ENCODE measurements at places on chromosomes 4 and X.

DNA sequence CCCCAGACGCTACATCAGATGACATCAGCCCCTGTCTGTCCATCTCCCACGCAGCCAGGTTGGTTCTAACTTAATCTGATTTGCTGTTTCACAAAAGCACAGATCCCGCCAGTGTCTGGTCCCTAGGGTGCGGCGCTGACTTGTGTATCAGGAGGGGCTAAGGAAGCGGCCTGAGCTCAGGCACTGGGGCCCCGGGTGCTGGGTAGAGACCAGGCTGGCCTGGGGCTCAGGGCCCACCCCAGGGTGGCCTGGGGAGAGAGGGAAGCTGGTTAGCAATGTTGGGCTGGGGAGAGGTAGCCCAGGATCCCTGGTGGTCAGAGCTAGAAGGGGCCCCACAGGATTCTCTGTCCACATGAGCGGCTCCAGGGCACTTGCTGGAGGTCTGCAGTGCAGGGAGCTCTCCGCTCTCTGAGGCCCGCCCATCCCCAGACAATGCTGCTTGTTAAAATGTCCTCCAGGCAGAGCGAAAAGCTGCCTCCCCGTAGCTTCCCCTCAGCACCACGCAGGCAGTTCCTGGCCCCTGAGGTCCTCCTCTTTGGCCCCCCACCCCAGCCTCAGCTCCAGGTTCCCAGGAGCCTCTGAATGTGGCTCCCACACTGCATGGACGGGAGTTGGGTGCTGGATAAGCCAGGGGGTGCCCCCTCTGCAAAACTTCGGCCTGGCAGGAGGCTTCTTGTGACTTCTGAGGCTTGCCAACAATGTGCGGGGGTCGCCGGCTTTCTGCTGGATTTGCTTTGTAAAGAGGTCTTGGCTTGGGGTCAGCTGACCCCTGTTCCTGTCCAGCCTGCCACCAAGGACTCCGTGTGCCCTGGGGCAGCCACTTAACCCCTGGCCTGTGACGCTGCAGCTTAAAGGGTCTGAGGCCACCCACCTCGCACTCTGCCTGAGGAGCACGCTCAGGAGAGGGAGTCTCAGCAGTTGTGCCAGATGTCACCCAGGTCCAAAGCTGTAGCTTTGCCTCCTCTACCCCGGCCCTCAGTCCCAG, 112.9 kb downstream of the CPZ start:
- DNase-seq = no peak

DNA sequence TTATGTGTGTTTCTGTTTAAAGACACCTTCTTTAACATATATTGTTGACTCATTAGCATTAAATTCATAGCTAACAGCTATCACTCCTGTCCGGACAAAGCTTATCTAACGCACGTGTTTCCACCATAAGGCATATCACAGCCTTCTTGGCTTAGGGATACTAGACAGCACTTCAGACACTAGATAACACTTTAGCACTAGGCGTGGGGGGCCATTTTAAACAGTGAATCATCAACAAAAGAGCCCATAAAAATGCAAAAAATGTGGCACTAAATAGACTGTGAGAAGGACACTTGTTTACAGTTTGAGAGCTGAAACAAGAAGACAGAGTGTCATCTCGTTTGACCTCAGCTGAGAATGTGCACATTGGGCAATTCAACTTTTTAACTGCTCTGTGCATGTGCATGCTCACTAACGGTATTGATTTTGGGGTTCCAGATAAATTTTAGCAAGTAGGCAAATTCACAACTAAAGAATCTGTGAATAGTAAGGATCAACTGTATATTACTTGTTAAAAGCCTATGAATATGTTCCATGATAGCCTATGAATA, 58.9 kb upstream of the RAI2 start:
- no peak for DNase-seq

DNA sequence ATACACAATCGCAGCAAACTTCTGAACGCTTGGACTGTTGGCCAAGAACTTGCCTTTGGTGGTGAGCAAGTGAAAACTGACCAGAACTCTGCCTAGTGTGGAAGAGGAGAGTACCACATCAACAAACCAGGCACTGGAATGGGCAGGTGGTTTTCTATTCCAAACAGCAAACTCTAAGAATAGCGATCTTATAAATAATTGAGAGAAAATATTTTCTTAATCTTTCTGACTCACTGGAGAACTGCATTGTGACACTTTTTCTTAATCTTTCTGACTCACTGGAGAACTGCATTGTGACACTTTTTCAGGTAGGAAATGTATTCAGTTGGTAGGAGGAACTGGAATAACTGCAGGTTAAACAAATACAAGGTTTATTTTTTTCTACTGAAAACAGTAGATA, 57.0 kb upstream of the SORBS2 start:
- no peak for DNase-seq

GRCh38 chr4:973431-974397, at the start of gene DGKQ:
Gene DGKQ (minus strand): TSS chr4:973569. CDS start chr4:973482, 87 bp downstream.
- peak; percentile 65 for DNase-seq

DNA sequence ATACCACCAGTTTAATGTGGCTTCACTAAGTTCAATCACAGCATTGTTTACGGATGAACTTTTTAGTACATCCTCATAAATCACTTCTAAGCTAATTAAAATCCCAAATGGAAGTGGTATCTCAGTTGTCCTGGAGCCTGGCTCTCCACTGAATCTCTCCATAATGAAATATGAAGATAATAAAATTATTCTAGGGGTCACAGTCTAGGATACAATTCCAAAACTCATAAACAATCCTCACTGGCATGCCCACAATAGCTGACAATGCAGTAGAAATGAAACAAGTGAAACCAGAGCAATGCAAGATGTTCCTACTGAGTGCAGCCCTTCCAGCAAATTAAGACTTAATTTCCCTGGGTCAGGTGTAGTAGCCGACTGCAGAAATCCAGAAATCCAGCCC, 47.3 kb upstream of the FAM9B start:
- DNase-seq = no peak

DNA sequence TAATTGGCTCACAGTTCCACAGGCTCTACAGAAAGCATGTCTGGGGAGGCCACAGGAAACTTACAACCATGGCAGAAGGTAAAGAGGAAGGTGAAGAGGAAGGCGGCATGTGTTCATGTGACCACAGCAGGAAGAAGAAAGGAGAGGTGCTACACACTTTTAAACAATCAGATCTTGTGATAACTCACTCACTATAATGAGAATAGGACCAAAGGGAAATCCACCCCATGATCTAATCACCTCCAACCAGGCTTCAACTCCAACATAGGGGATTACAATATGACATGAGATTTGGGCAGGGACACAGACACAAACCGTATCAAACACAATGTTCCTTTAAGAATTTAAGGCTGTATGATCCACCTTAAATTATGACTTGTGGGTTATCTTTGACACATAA, 10.5 kb upstream of the PGM2 start:
- no peak for DNase-seq

- DNase-seq = peak; percentile 57
These were observed 48.0 kb downstream of the MAGEA9 start for GRCh38 chrX:149829751-149830191.

GRCh38 chrX:30005813-30006212, 209.6 kb upstream of the MAGEB2 start:
- no peak for DNase-seq

DNA sequence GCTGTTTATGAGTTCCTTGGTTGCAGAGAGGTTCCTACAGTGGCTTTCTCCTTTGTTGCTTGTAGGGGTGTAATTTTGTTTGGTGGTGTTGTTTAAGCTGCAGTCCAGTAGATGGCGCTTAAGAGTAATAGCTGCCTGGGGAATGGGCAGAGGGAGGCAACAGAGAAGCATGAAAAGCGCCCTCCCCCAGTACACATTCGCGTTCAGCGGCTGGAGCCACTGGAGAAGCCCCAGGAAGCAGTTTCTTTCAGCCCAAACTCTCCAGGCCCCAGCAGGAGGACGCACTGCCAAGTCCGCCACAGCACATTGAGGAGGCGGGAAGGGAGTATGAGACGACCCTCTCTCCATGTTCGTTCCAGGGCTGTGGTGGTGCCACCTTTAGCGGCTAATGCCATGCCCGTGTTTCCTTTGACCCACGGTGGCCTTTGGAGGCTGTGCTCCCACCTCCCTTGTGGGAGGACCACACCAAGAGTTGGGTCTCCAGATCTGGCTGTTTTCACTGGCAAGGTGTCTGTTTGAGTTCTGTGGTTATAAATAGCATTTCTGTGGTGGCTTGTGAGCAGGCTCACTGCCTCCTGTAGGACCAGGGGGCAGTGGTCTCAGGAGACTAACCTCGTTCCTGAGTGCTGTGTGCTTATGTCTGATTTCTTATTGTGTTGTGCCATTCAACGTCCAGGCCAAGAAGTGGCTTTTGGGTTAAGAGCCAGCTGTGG, 252.3 kb downstream of the ARHGAP10 start:
- peak; percentile 50 for DNase-seq

GRCh38 chrX:54089191-54089590, 44.9 kb upstream of the PHF8 start:
- no peak for DNase-seq

DNA sequence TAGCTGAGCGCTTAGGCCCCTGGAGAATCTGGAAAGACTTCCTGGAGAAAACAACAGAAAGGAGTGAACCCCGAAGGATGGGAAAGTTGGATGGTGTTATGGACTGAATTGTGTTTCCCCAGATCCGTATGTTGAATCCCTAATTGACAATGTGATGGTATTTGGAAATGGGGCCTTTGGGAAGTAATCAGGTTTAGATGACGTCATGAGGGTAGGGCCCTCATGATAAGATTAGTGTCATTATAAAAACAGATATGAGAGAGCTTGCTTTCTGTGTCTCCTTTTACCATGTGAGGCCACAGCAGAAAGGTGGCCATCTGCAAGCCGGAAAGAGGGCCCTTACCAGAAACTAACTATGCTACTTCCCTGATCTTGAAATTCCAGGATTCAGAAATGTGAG, 159.5 kb downstream of the QDPR start:
- DNase-seq = no peak

- DNase-seq = no peak
These were observed 304.9 kb upstream of the KLF3 start for GRCh38 chr4:38359113-38359512.

- DNase-seq = no peak
These were observed 2.9 kb downstream of the GNRHR start for GRCh38 chr4:67751260-67751659.

GRCh38 chr4:129167640-129168260, 71.8 kb downstream of the C4orf33 start:
- DNase-seq = no peak

- DNase-seq = peak; percentile 92
These were observed 236.7 kb downstream of the FRAS1 start for GRCh38 chr4:78293821-78294301.

GRCh38 chr4:35760807-35761206, 483.5 kb downstream of the ARAP2 start:
- DNase-seq = no peak

GRCh38 chrX:120668357-120668756, 38.5 kb upstream of the C1GALT1C1 start:
- no peak for DNase-seq

GRCh38 chr4:159103384-159103990, 608 bp downstream of the RAPGEF2 start:
- peak; percentile 68 for DNase-seq

DNA sequence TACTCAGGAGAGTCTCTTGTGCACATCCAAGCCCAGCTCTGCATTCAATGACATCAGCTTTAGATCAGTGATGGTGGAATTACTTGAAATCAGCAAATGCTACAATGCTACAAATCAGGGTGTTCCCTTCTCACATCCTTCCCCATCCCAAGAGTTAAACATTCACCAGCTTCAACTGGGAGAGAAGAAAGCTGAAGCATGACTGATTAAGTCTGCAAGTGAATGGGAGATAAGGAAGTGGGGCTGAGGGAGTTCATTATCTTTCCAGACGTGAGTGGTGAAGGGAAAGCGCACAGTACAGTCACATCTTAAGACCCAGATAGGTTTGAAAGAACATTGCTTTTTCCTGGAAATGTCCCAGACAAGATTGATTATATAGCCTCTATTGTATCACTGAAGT, 26.2 kb upstream of the MAP9 start:
- DNase-seq = no peak

DNA sequence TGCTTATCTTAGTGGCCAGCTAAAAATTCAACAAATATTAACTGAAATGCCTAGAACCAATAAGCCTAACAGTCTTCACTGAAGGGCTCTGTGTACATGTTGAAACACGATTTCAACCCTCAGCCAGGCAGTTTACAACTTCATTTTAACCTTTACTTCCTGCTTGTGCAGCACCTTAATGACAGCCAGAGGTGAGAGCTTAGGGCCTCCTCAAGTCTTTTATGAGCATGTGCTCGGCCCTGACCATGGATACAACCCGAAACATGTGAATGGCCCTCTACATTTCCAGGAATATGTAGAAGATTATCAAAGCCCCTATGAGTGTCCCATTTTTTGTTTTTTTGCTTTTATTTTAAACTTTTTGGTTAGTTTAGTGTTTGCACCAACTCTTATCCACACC, 88.3 kb downstream of the MSN start:
- no peak for DNase-seq

DNA sequence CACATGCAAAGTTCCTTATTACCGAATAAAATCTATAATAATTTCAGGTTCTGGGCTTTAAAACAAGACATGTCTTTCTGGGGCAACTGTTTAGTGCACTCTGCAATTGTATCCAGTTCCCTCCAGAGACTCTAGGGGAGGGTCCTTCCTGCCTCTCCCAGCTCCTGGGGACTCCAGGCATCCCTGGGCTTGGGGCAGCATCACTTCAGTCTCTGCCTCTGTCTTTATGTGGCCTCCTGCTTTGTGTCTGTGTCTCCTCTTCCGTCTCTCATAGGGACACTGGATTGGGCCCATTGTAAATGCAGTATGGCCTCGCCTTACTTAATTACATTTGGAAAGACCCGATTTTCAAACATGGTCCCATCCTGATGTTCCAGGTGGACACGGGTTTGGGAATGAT, 10.9 kb upstream of the ASMTL start:
- DNase-seq = no peak

DNA sequence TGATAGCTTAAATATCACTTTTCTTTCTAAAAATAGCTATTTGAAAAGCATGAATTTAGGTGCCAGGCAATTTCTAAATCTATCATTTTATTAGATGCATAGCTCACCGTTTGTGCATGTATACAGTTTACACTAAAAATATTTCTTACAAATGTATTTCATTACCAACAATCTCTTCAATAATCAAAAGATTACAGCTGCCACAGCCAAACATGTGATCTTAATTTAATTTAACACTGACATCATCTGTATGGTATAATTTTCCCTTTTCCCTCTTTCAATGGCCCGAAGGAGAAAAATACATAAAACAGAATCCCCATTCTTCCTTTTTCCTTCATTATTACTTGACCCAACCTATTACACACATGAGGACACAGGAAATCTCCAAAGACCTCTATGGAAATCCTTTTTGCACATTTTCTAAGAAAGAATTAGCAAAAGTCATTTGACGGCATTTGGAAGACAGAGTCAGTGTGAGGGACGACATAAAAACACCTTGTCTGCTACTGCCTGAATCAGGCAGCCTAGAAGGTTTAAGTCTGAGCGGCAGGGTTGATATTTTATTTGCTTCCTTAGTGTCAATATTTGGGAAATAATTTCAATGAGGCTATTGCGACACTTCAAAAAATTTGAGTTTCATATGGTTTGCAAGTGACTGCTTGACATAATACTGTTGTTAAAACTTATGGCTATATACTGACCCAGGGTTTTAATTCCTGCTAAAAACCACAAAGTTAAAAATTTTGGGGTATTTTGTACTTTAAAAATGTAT, 111.2 kb downstream of the TTC29 start:
- no peak for DNase-seq
